ENCODE measurements at places on chromosomes 1 and 21. TPM values are rescaled to one million over a fixed set of nuclear protein-coding genes. Genes with fewer than 3 reads are reported as not detected.

DNA sequence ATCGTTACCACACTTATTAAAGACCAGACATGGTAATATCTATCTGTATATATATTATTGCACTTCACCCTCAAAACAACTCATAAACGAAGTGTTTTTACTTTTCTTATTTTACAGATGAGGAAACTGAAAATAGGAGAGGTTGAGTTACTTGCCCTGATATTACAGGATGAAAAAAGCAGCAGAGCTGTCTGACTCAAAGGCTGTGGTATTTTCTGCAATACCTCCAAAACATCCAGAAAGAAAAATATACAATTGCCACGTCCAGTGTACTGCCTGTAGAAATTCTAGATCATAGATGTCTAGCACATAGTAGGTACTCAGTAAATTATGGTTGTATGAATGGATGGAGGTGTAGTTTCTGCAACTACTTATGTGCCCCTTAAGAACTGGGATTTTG is 5.2 kb upstream of the TARBP1 start:
- DNase-seq: no peak

DNA sequence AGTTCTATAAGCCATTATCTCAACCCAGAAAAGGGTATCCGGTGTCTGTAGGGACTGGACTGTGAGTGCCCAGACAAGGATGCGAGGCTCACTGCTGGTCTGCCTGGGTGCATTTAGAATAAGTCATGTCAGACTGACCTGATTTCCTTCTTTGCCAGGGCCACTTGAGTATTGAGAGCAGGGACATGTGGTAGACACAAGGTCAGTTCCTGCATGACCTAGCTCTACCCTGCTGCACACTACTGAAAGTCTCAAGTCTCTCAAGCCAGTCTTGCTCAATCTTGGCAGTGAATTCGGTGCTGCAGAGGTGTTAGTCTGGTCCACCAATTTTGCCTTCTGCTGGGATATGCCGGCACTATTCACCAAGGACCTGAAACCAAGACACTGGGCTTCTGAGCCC is 180.1 kb downstream of the C1orf94 start:
- DNase-seq: no peak

DNA sequence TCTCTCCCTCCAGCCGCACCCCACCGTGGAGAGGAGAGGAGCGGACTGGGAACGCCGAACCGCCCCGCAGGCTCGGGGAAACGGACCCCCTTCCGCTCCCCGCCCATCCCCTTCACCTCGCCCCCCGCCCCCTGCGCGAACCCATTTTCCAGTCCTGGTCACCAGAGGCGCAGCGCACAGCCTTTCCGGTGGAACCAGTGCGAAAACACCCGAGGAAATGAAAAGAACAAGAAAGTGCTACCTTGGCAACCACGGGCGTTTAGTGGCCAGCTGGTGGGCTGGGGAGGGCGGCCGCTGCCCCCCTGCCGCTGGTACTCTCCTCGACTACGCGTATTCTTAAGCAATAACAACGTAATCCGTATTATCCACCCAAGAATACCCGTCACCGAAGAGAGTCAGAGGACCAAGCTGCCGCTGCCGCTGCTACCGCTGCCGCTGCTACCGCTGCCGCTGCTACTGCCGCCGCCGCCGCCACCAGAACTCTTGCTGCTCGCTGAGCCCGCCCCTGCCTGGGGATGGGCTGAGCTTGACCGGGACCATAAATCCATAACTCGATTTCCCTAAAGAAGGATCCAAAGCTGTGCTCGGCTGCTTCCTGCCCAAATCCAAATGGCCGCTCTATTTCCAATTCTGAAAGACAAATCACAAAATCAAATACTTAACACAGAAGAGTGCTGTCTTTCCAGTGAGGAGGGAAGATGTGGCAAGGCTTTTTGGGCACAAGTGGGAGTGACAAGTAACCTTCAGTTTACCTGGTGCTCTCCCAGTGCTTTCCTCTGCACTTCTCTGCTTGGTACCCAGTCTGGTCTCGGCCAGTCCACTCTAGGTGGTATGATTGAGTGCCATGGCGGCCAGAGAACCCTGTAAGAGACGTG is 125.2 kb upstream of the DPYD start:
- DNase-seq: no peak

Gene ICOSLG
- 10.7 TPM for polyA plus RNA-seq

Gene DIO1
- 5.4 TPM for polyA plus RNA-seq

All from renal pelvis (tissue), 12 donors.